ENCODE measurements at places on chromosomes 5 and 9.
A peak's percentile ranks its signal among the peaks of the same experiment; 100 is the strongest.

DNA sequence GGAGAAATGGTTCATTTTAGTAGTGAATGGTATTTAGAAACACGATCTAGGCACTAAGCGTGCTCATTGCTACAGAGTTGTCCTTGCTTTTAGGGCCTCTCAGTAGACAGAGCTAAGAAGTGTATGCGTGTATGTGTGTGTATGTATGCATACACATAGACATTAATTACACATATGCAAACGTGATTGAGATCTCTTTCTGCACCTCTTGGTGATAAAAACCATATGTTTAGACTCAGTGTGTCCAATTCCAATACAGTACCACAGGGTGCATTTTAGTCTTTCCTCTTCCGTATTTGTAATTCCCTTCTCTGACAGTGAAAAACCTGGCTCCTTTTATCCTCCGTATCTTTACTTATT is 13.1 kb downstream of the TRIO start:
- DNase-seq, result no peak

GRCh38 chr9:89536145-89536574 is 38.2 kb upstream of the SEMA4D start:
- no peak for DNase-seq

DNA sequence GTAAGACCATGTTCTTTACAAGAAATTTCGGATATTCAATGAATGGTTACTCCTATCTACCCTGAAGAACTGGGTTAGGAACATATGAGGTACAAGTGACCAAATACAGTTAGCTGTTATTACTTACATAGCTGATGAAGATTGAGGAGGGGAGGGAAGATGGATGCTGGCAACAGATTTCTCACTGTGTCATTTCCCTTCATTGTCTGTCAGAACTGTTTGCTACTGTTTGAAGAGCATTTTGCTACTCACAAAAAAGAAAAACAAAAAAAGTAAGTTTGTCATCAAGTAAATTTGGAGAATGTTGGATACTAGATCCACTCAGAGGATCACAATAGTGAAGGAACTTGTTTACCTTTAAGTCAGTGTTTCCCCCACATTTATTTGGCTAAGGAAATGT is 53.7 kb downstream of the ENC1 start:
- DNase-seq, result no peak

DNA sequence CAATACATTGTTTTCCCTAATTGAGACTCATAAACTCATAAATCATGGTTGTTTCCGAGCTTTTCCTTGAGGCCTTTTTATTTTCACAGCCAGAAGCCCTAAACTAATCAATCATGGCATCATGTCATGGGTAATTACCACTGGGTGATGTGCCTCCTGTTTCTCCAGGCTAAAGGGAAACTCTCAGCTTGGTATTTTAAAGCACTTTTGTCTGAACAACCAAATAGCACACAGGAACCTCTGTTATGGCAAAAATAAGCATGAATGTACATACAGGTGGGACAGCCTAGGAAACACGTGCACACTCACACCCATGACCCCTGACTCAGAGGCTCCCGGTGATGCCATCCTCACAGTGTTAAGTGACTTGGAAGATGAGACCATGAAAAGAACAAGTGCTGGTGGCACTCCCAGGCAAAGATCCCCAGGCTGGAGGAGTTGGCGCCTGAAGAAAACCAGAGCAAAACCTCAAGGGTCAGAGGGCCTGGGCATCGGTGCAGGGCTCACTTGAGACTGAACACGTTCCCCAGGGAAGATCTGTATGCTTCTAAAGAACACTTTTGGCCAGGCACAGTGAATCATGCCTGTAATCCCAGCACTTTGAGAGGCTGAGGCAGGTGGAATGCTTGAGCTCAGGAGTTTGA is 154.3 kb downstream of the ROR2 start:
- no peak for DNase-seq

- no peak for DNase-seq
These were observed 218.5 kb upstream of the SLC30A5 start for GRCh38 chr5:68875351-68875750.

GRCh38 chr5:67897980-67898379 is 317.6 kb upstream of the PIK3R1 start:
- no peak for DNase-seq

DNA sequence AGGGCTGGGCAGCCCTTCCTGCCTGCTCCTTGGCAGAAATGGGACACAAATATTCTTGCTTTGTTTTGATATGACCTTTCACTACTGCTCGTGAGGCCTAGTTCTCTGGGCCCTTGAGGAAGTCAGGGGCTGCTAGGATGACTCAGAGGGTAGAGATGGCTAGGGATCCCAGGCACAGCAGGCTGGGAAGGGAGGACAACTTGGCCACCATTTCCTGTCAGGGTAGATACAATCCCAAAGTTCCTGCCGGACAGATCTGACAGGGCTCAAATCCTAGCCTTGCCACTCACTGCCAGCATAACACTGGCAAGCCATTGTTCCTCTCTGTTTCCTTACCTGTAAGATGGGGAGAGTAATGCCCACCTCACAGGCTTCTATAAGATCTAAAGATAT is 31.7 kb upstream of the MEIKIN start:
- no peak for DNase-seq

- no peak for DNase-seq
These were observed 214.2 kb downstream of the GABRB2 start for GRCh38 chr5:161332343-161332742.

GRCh38 chr5:169307646-169308045 is 6.7 kb upstream of the SLIT3 start:
- no peak for DNase-seq

- DNase-seq, result peak; percentile 39
These were observed 162.2 kb downstream of the OXCT1 start for GRCh38 chr5:41707853-41708603.

DNA sequence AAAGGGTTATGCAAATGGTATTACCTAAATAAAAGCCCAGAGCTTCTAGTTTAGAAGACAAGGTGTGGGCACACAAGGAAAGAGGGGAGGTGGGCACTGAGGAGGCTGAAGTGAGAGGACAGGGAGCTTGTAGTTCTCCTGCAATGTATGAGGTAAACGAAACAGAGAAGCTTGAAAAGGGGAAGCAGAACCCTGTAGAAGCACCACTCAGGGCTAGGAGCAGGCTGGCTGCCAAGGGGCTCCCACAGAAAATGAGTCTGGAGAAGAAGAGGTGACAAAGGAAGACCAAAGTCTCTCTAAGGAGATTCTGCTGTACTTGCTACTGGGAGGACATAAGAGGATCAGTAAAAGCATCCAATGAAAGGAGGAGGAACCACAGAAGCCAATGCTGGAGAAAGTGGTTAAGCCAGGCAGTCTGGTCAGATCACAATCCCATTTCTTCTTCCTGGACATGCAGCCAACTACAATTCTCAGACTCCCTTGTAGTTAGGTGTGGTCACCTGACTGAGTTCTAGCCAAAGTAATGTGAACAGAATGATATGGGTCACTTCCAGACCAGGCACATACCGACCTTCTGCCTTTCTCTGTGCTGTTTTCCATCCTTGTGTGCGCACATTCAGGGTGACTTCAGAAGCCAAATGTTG is 174.5 kb upstream of the MAP3K1 start:
- DNase-seq, result no peak

- no peak for DNase-seq
These were observed 33.5 kb upstream of the CKS2 start for GRCh38 chr9:89277454-89277853.
